ENCODE measurements at places on chromosomes 4 and X.

DNA sequence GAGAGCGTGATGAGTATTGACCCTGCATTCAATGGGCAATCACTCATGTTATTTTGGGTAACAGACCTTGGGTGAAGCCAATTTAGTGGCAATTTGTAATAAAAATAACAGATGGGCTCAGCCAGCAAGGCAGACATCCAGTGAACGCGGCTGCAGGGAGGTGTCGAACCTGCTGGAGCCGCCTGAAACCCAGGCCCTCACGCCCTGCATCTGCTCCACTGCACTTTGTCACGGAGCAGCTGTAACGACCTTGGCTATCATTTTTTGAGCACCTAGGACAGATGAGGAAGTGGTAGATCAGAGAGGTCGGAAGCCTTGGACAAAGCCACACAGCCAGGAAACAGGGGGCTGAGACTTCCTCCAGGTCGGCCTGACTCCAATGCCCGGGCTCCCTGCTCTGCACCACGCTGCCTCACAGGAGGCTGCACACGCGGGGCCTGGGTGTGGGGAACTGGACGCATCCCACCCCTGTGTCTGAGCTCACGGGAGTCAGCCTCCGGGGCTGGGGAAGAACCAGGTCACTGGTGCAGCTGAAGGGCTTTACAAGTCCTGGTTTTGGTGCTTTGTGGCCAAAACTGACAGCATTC, 19.4 kb downstream of the HMX1 start:
- no peak for DNase-seq

GRCh38 chr4:24328711-24329110, 255.6 kb downstream of the DHX15 start:
- no peak for DNase-seq

DNA sequence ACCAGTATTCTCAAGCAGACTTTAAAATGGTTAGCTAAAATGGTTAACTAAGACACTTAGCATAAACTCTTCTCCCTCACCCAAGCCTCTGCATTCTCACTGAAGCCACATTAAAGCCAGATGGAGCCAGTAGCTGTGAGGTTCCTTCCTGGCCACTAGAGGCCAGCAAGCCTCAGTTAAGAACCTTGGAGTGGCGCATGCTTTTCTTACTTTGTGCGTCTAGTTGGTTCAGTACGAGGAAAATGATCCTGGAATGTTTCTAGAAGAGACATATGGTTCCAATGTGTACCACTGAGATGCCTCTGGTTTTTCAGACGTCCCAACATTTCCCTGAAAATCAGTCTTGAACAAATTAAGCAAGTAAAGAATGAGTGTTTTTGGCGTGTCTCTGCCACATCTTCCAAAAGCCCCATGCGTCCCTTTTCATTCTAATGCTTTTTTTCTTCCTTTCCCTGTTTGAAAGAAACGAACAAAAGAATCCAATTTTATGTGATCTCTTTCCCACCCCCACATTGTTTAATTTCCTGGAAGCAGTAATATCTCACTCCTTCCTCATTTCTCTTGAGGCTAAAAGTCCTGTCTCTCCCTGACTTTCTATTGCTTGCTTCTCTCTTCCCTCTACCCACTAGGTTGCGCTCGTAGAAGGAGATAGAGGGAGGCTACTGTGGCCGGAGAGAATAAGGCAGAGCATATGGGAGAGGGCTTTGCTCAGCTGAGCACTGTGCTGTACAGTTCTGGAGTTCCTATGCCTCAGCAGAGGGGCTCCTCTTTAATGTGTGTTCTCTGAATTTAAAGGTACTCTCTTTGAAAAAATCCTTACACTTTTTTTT, 82.9 kb upstream of the TAB3 start:
- no peak for DNase-seq

DNA sequence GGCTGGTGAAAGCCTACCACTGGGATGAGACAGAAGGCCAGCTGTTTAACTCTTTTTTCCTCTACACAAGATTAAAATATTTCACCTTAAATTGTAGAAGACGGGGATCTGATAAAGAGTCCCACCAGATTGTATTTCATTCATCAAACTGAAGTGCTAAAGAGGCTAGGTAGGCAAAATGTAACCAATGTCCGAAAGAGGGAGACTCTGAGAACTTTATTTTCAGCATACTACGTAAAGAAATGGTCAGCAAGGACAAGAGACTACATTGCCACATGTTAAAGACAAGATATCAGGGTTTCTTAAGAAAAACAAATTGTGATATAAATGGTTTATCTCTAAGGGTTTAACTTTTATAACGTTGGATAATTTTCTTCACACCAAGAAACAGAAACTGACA, 71.6 kb upstream of the INPP4B start:
- DNase-seq, result no peak

DNA sequence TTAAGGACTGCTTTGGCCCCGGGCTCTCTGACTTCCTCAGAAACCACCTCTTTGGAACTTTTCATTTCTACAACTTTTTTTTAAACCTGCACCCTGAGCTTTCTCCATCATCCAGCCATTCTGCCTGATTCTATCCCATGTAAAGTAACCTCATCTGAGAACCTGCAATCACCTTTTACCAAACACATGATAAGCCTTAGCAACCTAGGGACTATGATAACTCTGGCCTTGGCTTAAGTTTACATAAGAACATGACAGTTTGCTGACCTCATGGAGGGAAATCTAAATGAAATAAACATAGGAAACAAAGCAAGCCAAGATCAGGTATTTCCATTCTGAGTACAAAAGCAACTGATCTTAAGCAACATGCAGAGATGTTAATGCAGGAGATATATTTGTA, 15.7 kb upstream of the TMEM150C start:
- DNase-seq, result no peak

- DNase-seq, result no peak
These were observed 939.8 kb downstream of the GLUD2 start for GRCh38 chrX:121987163-121987562.

- no peak for DNase-seq
These were observed 225.0 kb downstream of the QDPR start for GRCh38 chr4:17286752-17287460.

GRCh38 chr4:2217726-2218125, 24.2 kb downstream of the HAUS3 start:
- no peak for DNase-seq

- DNase-seq, result no peak
These were observed 18.7 kb upstream of the ZNF827 start for GRCh38 chr4:145957302-145957701.

DNA sequence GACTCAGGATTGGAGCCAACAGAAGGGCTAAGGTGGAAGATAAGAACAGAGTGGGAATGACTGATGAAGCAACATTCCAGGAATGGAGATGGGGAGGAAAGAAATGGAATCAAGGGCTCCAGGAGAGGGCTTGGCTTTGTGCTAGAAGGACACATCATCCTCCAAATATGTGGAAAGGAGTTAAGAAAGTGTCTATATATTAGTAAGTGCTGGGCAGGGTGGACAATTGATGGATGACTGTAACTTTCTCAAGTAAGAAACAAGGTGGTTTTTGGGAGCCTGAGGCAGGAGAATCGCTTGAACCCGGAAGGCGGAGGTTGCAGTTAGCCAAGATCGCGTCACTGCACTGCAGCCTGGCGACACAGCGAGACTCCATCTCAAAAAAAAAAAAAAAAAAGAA, 71.6 kb upstream of the NFKB1 start:
- no peak for DNase-seq

DNA sequence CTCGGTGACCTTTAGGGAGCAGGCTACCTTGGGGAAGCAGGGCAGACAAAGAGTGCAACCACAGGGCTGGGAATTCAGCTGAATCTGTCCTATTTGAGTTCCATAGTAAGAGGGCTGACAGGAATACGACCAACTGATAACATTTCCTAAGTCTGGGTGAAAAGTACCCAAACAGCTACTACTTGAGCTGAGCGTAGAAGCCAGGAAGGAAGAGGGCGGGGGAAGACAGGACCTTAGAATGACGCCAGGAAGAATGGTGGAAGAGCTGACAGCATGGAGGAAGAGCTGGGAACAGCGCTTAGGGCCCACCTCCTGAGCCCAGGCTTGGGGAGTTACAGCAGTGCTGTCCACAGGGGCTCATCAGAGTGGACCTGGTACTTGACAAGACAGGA, 14.4 kb downstream of the MECP2 start:
- DNase-seq, result no peak

GRCh38 chrX:48831909-48832291, 3.5 kb downstream of the PCSK1N start:
- DNase-seq, result no peak

DNA sequence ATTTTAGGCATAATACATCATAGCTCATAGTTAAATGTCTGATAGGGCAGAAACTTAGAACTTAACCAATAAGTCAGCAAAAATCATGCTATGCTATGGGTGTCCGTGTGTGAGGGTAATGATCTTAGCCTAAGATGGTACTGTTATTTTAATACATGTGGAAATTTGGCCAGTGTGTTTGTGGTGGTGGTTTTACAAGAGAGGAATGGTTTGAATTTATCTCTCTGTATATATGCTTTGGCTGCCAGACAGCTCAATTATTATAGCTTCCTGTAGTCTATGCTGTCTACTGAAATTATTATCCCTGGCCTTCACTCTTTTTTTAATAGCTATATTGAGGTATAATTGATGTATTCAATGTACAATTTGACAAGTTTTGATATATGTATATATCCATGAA, 21.3 kb downstream of the ZNF330 start:
- no peak for DNase-seq

- no peak for DNase-seq
These were observed 322.4 kb upstream of the CPEB2 start for GRCh38 chr4:14679906-14680305.

DNA sequence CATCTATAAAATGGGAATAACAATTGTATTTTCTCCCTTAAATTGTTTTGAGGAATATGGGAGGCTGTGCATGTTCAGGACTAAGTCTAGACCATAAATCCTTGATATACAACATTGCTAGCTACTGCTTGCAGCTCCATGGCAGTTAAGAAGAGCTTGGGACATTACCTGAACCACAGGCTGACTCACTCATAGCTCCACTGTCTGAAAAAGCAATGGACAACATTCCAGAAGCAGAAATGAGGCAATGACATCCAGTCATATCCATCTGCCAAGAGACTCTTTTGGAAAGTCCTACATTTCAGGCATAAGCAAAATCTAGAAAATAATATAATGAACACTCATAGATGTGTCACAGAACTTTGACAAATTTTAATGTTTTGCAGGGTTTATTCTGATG, 167.3 kb upstream of the LEF1 start:
- no peak for DNase-seq

GRCh38 chr4:73917081-73917501, 47.9 kb downstream of the CXCL1 start:
- DNase-seq, result no peak
